GM19239 (cell line): ENCODE measurements at places on chromosomes 2 and 18.

GRCh38 chr2:229802785-229803184 is 88.4 kb upstream of the DNER start:
- no peak for DNase-seq

- DNase-seq = no peak
These were observed 332 bp upstream of the PDCD1 start for GRCh38 chr2:241859017-241859435.

GRCh38 chr2:169114056-169114455 is 44.7 kb downstream of the DHRS9 start:
- DNase-seq = no peak

GRCh38 chr18:38944446-38945024 is 1378.9 kb upstream of the CELF4 start:
- DNase-seq = no peak

- no peak for DNase-seq
These were observed 690.7 kb upstream of the KLHL29 start for GRCh38 chr2:22694300-22694699.
